Right atrium auricular region (tissue), 2 donors: ENCODE measurements at places on chromosomes 5 and 9. TPM values are rescaled to one million over a fixed set of nuclear protein-coding genes. Genes with fewer than 3 reads are reported as not detected.

DNA sequence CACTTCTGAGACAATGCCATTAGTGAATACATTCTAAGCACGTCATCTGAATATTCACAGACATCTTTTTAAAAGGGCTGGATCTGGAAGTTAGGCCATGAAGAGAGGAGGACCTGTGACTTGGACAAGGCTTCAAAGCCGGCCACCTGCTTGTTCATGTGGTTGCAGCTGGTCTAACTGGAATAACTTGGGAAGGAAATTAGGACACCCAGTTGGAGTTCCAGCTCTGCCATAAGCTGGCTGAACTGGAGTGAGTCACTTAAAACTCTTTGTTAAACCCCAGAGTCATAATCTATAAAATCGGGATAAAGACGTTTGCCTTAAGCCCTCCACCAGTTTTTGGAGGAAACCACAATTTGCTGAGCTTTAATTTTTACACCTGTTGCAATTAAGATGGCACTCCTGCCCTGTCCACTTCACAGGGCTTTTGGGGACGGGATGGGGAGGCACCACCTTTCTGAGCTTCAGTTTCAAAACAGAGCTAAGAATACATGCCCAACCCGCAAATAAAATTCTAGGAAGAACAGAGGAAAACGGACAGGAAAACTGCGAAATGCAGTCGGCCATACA is 536 bp upstream of the STX17 start:
- H3K36me3 ChIP-seq = no peaks in the 10 kb centered on the region
- peak overlapping the region; percentile 97 for H3K27ac ChIP-seq
- no peak for DNase-seq
- H3K4me1 ChIP-seq = peaks cover 15% of the 10 kb centered on the region
- no peaks in the 10 kb centered on the region for H3K27me3 ChIP-seq

- H3K4me1 ChIP-seq = no peaks in the 10 kb centered on the region
- no peak overlapping the region for H3K4me3 ChIP-seq
- H3K36me3 ChIP-seq = no peaks in the 10 kb centered on the region
- no peaks in the 10 kb centered on the region for H3K27me3 ChIP-seq
- H3K27ac ChIP-seq = no peak overlapping the region
These were observed 271.1 kb upstream of the RPS23 start for GRCh38 chr5:82549263-82549662.

DNA sequence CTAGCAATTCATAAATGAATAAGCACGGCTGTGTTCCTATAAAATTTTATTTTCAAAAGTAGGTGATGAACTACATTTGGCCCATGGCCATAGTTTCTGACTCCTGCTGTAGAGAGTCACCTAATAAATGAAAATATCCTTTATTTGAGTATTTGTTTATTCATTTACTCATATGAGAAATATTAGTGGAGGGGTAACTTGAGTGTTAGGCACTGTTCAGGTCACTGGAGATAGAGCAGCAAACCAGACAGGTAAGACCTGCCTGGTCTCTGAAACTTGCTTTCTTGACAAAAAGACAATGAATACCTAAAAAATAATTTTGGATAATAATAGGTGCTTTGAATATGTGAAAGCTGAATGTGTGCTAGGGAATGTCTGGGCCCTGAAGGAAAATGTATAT is 68.8 kb downstream of the YIPF5 start:
- H3K4me3 ChIP-seq = no peak overlapping the region
- no peak for DNase-seq
- no peaks in the 10 kb centered on the region for H3K27me3 ChIP-seq
- H3K27ac ChIP-seq = no peak overlapping the region
- H3K36me3 ChIP-seq = no peaks in the 10 kb centered on the region

DNA sequence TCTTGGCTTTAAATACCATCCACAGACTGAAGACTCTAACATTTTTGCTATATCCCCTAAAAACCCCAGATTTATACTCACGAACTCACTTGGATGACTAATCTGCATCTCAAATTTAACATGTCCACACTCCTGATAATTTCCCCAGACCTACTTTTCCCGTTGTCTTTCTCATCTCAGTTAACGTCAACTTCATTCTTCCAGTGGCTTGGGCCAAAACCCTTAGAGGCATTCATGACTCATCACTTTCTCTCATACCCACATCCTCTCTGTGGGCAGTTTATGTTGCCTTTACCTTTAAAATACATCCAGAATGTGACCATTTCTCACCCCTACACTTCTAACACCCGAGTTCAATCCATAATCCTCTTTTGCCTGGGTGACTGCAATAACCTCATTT is 96.7 kb downstream of the EDIL3 start:
- H3K27me3 ChIP-seq = no peaks in the 10 kb centered on the region
- no peaks in the 10 kb centered on the region for H3K4me1 ChIP-seq
- no peak for DNase-seq
- H3K27ac ChIP-seq = no peak overlapping the region
- H3K36me3 ChIP-seq = no peaks in the 10 kb centered on the region

DNA sequence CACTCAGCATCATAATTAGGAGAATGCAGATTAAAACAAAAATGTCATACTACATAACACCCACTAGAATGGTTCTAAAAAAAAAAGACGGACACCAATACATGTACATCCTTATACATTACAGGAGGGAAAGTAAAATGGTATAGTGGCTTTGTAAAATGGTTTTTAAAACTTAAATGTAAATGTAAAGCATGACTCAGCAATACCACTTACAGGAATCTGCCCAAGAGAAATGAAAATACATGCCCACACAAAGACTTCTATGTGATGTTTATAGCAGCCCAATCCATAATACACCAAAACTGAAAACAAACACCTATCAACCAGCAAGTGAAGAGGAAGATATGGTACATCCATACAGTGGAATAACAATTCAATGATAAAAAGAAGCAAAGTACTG is 939.1 kb upstream of the ACO1 start:
- no peak for DNase-seq
- H3K4me1 ChIP-seq = no peaks in the 10 kb centered on the region
- H3K27ac ChIP-seq = no peak overlapping the region
- no peaks in the 10 kb centered on the region for H3K27me3 ChIP-seq

GRCh38 chr9:126452106-126452505 is 125.5 kb downstream of the MVB12B start:
- no peak overlapping the region for H3K4me3 ChIP-seq
- no peak overlapping the region for H3K27ac ChIP-seq
- no peaks in the 10 kb centered on the region for H3K4me1 ChIP-seq
- H3K27me3 ChIP-seq = no peaks in the 10 kb centered on the region
- no peaks in the 10 kb centered on the region for H3K36me3 ChIP-seq

DNA sequence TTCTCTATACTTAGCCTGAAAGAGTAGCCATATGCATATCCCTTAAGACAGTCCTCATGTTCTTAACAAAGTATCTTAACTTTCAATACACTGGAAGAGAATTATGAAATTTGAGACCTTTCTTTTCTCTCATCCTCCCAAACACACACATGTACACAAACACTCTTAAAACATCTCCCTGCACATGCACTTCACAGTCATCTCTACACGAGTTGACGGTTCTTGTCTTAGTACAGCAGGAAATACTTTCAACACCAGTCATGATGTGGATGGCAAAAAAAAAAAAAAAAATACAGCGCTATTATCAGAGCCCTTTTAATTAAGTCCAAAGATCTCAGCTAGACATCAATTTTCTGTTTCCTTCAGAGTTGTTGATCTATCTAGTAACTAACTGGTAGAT is 43.6 kb upstream of the PCSK1 start:
- H3K4me3 ChIP-seq = no peak overlapping the region
- no peak overlapping the region for H3K27ac ChIP-seq
- no peaks in the 10 kb centered on the region for H3K4me1 ChIP-seq
- no peaks in the 10 kb centered on the region for H3K27me3 ChIP-seq

GRCh38 chr9:20702570-20702969 is 18.5 kb downstream of the FOCAD start:
- DNase-seq = no peak
- no peak overlapping the region for H3K27ac ChIP-seq
- no peaks in the 10 kb centered on the region for H3K4me1 ChIP-seq
- no peaks in the 10 kb centered on the region for H3K36me3 ChIP-seq
- H3K27me3 ChIP-seq = no peaks in the 10 kb centered on the region

DNA sequence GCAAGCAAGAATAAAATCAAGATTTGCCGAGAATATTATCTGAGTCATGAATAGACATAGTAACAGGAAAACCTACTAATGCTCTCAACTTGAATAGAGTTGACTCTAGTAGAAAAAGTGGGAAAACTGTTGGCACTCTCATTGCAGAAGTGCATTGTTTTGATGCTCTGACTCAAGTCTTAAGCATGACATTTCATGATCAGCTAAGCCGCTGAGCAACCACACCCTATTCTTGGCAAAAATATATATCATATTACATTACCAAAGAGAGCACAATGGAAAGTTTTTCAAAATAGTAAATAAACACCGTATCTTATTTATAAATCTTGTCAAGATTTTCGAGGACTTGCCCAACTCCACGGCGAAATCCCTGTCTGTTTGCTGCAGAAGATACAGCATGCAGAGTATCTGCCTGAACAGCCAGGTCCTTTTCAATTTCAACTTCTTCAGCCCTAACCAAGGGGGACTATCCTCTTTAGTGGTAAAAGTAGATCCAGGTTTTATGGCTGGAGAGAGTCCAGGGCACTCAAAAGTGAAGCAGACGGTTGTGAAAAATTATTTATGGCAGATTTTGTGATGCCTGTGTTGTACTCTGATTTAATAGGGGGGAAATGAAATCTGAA is 13.9 kb upstream of the ADAMTSL1 start:
- H3K36me3 ChIP-seq = no peaks in the 10 kb centered on the region
- no peak for DNase-seq
- H3K4me3 ChIP-seq = no peak overlapping the region
- no peaks in the 10 kb centered on the region for H3K4me1 ChIP-seq

DNA sequence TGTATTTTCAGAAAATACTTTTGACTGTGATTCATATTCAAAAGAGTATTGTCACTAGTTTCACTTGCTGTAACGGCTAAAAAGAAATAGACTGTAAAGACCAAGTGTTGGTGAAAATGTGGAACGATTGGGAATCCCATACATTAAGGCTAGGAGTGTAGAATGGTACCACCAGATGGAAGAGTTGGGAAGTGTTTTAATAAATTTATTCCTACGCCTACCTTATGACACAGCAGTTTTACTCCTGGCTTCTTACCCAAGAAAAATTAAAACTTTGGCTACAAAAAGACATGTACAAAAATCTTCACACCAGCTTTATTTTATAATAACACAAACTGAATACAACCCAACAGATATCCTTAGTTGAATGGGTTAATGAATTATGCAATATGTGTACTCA is 256.2 kb downstream of the TAF11L14 start:
- H3K27me3 ChIP-seq = no peaks in the 10 kb centered on the region
- H3K27ac ChIP-seq = no peak overlapping the region
- H3K4me1 ChIP-seq = no peaks in the 10 kb centered on the region

DNA sequence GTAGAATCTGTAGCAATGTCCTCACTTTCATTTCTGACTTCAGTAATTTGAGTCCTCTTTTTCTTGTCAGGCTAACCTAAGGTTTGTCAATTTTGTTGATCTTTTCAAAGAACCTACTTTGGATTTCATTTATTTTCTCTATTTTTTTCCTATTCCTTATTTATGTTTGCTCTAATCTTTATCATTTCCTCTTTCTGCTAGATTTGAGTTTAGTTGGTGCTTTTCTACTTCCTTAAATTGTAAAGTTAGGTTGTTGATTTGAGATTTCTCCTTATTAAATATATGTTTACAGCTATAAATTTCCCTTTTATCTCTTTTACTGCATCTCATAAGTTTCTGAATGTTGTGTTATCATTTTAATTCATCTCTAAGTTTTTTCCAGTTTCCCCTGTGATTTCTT is 75.1 kb upstream of the FAM120A start:
- H3K36me3 ChIP-seq = no peaks in the 10 kb centered on the region
- DNase-seq = no peak
- no peak overlapping the region for H3K4me3 ChIP-seq
- no peaks in the 10 kb centered on the region for H3K27me3 ChIP-seq
- H3K4me1 ChIP-seq = no peaks in the 10 kb centered on the region

GRCh38 chr5:118125687-118126086 is 862.7 kb downstream of the DTWD2 start:
- DNase-seq = no peak
- no peaks in the 10 kb centered on the region for H3K4me1 ChIP-seq
- H3K4me3 ChIP-seq = no peak overlapping the region
- H3K36me3 ChIP-seq = no peaks in the 10 kb centered on the region

Gene C8G
- total RNA-seq = not detected

Gene PDZD2
- total RNA-seq = 79.5 TPM

Gene ZBTB26
- total RNA-seq = 4.1 TPM
